ENCODE measurements at places on chromosomes 13 and 19. TPM values are rescaled to one million over a fixed set of nuclear protein-coding genes. Genes with fewer than 3 reads are reported as not detected.

NKPD1 gene
- total RNA-seq = 1.3 TPM

BCL3 gene
- 0.62 TPM for total RNA-seq

ERICH4 gene
- not detected for total RNA-seq

NHLRC3 gene
- 15.6 TPM for total RNA-seq

PEAK3 gene
- total RNA-seq = not detected

GRIN3B gene
- 0.23 TPM for total RNA-seq

SLITRK5 gene
- 1.6 TPM for total RNA-seq

FFAR1 gene
- total RNA-seq = not detected

CYP4F8 gene
- total RNA-seq = not detected

KCNRG gene
- 3.3 TPM for total RNA-seq

SIAH3 gene
- total RNA-seq = 0.35 TPM

ZNF835 gene
- total RNA-seq = 1.7 TPM

KL gene
- not detected for total RNA-seq

ZNF536 gene
- 0.07 TPM for total RNA-seq

- peak; percentile 42 for DNase-seq
Observed at GRCh38 chr19:58368561-58369360, 6.2 kb upstream of the ZNF497 start.

DNA sequence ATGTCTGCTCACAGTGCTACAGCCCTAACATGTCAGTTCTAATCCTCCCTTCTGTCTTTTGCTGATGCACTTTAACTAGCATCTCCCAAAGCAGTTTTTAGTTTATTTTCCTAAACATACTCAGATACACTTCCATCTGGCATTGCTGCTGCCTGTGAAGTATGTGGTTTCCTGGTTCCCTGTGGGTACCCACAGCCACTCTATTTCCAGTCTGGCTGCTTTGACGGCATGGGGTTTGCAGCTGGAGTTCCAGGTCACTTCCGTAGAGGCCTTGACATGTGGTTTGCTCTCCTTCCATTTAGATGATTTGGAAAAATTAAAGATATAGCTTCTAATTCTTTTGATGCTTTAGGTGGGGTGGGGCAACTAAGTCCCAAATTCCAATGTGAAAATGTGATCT is 375.5 kb downstream of the PCDH20 start:
- DNase-seq = no peak

- peak; percentile 94 for DNase-seq
Observed at GRCh38 chr19:58059003-58059670, at the start of gene ZNF135. ZNF135 (plus strand) TSS chr19:58059282; CDS start chr19:58060003, 721 bp downstream.

- DNase-seq = peak; percentile 71
Observed at GRCh38 chr19:28482221-28482620, 730.7 kb downstream of the UQCRFS1 start.

DNA sequence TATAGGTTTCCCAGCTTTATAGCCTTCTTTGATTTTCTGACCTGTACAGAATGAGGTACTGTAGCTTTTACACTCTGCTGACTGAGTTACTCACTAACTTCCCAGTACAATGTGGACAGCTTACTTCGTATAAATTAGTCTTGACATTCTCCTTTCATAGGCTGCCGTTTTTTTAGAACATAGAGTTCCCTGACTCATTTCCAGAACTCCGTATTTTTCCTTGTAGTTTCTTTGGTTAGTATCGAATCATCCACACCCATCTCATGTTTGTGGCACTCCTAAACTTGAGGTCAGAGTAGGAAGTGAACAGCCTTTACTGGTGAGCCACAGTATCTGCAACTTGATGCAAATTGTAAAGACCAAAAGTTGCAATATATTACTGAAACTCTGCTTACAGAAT is 303.9 kb downstream of the SLITRK5 start:
- DNase-seq = no peak

DNA sequence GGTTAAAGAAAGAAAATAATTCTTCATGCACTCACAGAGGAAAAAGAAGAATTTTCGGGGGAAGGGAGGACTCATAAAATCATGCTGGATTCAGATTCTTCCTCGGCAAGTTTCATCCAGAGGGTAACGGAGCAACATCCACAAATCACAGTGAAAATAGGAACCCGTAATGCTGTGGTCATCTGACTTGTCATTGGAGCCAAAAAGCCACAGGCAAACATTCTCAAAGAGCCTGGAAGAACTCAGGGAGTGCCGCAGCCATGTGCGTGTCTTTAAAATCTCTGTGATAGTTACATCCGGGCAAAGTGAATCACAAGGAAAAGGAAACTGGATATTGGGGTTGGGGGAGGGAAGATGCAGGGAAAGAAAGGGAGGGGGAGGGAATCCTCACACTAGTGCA is 33.0 kb upstream of the VSTM2B start:
- no peak for DNase-seq

GRCh38 chr13:67285611-67286010 is 55.5 kb upstream of the PCDH9 start:
- DNase-seq = no peak

DNA sequence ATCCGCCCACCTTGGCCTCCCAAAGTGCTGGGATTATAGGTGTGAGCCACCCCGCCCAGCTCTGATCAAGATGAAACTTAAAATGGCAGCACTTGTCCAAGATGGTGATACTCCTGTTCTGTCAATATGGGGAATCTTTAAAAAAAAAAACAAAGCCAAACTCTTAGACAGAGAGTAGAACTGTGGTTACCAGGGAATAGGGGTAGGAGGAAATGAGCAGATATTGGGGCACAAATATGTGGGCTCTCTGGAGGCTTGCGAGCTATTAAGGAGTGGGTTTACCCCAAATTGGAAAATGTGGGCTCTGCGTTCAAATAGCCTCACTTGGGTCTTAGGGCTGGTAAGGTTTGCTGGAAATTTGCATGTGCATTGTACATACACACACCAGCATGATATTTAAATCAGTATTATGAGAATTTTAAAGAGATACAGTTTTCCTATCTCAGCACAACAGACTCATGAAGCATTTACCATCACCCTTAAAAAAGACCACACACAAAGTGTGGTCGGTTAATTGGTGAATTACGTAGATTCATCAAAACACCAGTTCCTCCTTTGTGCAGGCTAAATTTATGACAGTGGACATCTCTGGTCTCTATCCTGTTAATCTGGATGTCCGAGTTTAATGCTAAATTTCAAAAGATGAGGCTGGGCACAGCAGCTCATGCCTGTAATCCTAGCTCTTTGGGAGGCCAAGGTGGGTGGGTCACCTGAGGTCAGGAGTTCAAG is 11.3 kb downstream of the CD70 start:
- no peak for DNase-seq

DNA sequence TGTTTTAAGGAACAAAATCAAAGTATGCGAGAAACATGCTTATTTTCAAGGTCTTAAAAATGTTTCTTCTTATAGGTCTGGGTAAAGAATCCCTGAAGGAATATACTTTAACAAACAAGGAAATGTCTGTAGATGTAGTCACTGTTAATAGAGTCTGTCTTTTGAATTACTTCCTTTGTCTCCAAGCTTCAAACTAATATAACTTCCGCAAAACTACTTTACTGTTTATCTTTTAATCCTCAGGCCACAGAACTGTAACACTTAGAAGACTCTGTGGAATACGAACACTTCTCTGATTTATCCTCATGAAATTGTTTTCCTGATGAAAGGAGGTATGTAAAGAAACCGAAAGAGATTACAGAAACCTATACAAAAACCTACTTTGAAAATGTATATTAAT is 316.0 kb downstream of the PCDH9 start:
- no peak for DNase-seq

- no peak for DNase-seq
Observed at GRCh38 chr13:23619068-23619855, 49.0 kb downstream of the TNFRSF19 start.

- peak; percentile 50 for DNase-seq
Observed at GRCh38 chr13:109794095-109794494, 7.7 kb upstream of the IRS2 start.

GRCh38 chr19:38323291-38323690 is 3.6 kb downstream of the KCNK6 start:
- DNase-seq = no peak

GRCh38 chr19:30109565-30109964 is 167.5 kb downstream of the URI1 start:
- DNase-seq = no peak

DNA sequence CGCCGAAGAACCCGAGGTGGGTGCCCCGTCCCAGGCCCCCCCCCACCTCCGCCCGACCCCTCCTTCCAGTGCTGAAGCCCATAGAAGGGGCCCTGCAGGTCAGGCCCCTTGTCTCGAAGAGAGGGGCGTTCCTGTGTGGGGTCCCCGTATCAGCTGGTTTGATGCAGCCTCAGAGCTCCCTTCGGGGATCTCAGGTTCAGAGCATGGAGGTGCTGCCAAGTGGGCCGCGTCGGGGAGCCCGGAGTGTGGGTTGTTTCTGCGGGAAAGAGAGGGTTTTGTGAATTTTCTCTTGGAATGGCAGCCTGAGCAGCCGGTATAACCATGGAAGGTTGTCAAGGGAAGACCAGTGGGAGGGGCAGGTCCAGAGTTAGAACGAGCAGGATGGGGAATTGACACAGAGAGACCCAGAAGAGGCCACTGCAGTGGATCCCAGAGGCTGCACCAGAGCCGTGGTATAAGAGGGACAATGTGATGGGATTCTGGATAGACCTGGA is 384 bp downstream of the TRAPPC2B start:
- DNase-seq = peak; percentile 15

DNA sequence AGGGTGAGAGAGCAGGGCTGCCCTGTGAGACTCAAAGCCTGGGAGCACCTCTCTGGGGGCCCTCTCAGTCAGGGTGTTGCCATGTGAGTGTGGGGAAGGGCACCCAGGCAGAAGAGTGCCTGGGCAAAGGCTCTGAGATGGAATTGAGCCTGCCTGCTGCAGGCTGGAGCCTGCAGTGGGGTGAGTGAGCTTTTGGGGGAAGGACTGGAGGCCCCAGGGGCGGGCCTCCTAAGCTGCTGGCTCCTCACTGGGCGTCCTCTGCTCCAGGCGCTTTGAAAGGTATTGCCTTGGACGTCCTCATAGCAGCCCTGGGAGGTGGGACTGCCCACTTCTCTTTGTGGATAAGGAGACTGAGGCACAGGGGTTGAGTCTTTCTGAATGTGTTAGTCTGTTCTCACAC is 60.3 kb downstream of the ARHGEF7 start:
- DNase-seq = no peak

GRCh38 chr13:99295488-99296252 is 11.5 kb downstream of the GPR183 start:
- DNase-seq = no peak

- no peak for DNase-seq
Observed at GRCh38 chr19:47389150-47389556, 30.2 kb downstream of the MEIS3 start.

DNA sequence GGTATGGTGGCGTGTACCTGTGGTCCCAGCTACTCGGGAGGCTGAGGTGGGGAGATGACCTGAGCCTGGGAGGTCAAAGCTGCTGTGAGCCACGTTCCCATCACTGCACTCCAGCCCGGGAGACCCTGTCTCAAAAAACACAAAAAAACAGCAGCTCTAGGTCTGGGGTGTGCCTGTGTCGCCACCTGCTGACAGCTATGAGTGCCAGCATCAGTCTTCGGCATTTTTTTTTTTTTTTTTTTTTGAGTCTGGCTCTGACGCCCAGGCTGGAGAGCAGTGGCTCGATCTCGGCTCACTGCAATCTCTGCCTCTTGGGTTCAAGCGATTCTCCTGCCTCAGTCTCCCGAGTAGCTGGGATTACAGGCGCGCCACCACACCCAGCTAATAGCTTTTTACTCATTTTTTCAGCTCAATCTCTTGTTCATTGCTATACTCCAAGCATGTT is 10.1 kb downstream of the AP2S1 start:
- peak; percentile 90 for DNase-seq

Measured in GM23338 (cell line).